ENCODE measurements at places on chromosomes 3 and 15.
A peak's percentile ranks its signal among the peaks of the same experiment; 100 is the strongest.

DNA sequence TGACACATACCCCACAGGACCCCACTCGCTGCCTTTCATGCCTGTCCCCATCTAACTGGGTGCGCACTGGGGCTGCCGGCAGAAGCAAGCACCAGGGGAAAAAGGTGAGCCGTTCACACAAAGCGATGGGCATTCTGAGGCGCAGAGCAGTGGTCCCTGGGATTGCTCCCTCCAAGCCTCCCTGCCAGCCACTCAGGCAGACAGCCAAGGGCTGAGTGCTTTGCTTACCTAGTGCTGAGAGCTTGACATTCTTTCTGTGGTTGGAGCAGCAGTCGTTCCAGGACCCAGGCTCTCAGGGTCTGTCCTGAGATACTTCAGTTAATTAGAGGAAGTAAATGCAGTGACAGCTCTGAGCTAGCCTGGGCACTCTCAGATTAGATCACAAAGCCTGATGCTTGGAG lies 5.7 kb downstream of the ESYT3 start:
- no peak for DNase-seq

GRCh38 chr3:139607257-139608107 lies 67.9 kb upstream of the RBP1 start:
- DNase-seq, result no peak

- DNase-seq, result no peak
Observed at GRCh38 chr3:112546216-112546759, 15.5 kb downstream of the ATG3 start.

DNA sequence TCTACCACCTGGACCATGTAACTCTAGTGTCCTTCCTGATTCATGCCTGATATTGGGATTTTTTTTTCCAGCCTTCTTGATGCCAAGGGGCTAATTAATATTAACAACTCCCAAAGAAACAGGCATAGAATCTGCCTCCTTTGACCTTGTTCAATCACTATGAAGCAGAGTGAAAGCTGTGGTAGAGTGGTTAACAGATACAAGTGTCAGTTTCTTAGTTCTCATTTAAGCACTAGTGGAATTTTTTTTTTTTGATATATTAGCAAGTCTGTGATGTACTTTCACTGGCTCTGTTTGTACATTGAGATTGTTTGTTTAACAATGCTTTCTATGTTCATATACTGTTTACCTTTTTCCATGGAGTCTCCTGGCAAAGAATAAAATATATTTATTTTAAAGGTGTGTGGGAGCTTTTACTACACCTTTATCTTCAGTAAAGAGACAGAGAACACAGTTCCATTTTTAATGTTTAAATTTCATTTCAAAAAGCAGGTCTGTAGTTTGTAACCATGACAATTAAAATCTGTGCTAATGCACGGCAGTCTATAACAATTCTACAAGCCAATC lies 67.1 kb downstream of the TOP2B start:
- DNase-seq, result no peak

- peak; percentile 31 for DNase-seq
Observed at GRCh38 chr3:165254812-165255211, 58.6 kb upstream of the SLITRK3 start.

- DNase-seq, result no peak
Observed at GRCh38 chr15:78129077-78129750, 2.0 kb downstream of the CIB2 start.

GRCh38 chr3:104526901-104527401 lies 839.8 kb upstream of the ALCAM start:
- no peak for DNase-seq

DNA sequence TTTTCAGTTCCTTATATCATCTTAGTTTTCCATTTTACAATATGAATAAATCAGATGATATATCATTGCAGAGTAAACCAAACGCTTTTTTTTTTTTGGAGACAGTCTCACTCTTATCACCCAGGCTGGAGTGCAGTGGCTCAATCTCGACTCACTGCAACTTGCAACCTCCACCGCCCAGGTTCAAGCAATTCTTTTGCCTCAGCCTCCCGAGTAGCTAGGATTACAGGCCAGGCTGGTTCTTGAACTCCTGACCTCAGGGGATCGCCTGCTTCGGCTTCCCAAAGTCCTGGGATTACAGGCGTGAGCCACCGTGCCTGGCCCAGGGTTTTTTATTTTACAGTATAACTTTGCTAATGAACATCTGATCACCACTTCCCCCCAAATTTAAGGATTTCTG lies 5.9 kb upstream of the EBLN2 start:
- DNase-seq, result no peak

DNA sequence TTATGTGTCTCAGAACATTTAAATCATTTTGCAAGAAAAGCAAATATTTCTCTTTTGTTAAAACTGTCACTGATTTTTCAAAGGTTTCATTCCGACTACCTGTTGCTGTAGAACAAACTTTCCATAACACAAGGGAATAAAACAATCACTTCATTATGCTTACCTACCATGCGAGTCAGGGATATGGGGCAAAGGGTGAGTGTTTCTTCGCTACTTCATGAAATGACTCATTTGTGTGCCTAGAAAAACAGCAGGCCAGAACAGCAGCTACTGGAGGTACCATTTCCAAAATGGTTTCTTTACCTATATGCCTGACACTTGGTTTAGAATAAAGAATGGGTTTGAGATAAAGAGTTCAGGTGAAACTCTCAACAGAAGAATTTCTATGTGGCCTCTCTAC lies 712.5 kb downstream of the PLOD2 start:
- no peak for DNase-seq

- no peak for DNase-seq
Observed at GRCh38 chr3:30626443-30627180, 20.2 kb downstream of the TGFBR2 start.

GRCh38 chr15:90349072-90349471 lies 3.0 kb upstream of the ZNF774 start:
- no peak for DNase-seq

- no peak for DNase-seq
Observed at GRCh38 chr15:67188551-67189218, 65.8 kb downstream of the AAGAB start.

GRCh38 chr15:96448923-96449322 lies 118.4 kb downstream of the NR2F2 start:
- DNase-seq, result no peak

GRCh38 chr15:57541805-57542504 lies 49.7 kb upstream of the MYZAP start:
- DNase-seq, result peak; percentile 39

DNA sequence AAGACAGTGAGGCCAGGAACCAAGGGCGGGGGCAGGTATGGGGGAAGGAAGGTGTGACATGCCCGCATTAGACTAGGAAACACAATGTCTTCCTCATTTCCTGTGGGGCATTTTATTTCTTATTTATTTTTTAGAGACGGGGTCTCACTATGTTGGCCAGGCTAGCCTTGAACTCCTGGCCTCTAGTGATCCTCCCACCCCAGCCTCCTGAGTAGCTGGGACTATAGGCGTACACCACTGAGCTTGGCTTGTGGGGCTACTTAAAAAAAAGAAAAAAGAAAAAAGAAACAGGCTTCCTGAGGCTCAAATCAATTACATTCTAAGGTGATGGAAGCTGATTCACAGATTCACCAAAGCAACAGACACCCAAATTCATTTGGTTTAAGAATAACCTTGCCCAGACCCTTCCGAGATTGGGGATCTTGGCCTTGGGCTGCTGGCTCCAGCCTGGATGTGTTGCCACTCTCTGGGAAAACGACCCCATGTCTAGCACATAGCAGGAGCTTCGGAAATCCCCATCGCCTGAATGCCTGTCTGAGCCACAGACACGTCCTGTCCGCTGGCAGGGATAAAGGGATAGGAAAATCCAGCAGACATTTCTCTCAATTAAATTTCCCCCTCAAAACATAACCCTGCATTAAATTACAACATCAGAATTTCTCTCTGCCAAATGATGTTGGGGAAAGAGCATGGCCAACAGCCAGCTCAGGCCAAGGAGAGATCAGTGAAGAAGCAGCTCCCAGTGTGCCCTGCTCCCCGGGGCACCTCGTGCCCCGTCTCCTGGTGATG lies 13.0 kb downstream of the CPN2 start:
- DNase-seq, result no peak

DNA sequence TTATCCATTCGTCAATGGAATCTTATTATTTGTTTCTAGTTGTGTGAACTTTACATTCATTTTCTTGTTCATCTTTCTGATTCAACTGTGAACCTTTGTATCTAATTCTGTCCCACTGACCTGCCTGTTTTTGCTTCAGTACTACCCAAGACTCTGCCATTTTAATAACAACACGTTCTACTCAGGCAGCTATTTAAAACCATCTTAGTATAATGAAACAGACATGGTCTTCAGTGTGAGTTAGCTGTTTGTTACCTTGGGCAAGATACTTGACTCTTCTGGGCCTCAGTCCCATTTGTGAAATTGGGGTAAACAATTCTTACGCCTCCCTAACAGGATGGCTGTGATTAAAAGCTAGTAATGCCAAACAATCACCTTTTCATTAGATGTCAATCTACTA lies 1.6 kb downstream of the BTBD1 start:
- DNase-seq, result no peak

DNA sequence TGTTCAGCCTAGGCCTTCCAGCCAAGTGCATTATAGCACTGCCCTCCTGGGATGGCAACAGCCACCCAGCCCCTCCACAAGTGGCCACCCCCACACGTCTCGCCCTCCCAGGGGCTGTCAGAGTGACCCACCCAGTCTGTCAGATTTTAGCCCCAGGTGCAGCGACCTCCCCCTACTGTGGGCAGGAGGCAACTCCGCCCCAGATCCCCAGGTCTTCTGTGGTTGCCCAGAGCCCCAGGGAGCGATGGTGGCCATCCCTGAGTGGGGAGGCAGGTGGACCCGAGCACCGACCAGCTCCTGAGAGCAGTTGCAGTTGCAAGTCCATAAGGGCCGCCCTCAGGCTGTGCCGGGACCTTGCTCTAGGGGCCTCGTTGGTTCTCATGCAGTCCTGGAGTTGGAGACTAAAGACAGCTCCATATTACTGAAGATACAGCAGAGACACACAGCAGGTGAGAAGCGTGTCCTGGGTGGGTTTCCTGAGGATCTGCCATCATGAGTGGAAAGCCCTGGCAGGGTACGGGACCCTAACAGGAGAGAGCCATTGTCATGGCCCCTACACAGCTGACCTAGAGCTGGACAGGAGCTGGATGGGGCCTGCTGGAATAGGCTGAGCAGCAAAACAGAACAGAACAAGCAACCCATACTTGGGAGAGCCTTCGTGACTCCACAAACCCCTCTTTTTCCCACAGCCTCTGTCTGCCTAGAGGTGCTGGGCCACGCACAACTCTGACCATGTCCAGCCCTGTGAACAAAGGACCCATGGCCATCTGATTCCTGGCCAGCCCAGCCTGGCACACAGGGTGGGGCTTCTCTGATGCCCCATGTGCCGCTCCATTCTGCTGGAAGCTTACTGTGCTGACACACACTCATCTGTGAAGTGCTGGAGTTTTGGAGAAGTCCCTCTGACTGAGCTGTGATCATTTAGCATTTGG lies 110.3 kb upstream of the ALDH1A3 start:
- no peak for DNase-seq

- DNase-seq, result no peak
Observed at GRCh38 chr3:61442696-61443095, 118.7 kb upstream of the PTPRG start.

DNA sequence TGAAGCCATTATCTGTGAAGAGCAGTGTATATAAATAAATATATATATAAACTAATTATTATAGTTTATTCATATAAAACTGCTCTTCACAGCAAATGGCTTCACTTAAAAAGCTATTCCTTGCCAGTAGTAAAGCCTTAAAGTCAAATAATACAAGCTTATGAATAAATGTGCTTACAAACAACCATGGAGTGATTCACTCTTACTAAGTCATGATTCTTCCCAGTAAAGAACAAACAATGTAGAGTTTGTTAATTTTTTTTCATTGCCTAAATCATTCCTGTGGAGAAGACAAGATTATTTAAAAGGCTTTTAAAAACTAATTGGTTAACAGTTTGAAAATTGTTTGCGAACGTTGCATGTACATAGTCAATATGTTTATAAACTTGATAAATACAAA lies 140.7 kb downstream of the PLCH1 start:
- no peak for DNase-seq

GRCh38 chr3:139935016-139935865 lies at the start of gene CLSTN2:
Gene CLSTN2, plus strand, starts transcription at chr3:139935185.
- DNase-seq, result peak; percentile 94

GRCh38 chr3:181711325-181712135 lies at the start of gene SOX2:
Gene SOX2, plus strand, starts transcription at chr3:181711925. Its CDS starts 436 bp downstream, at chr3:181712361.
- DNase-seq, result peak; percentile 100

- DNase-seq, result no peak
Observed at GRCh38 chr3:152195206-152195605, 73.5 kb upstream of the MBNL1 start.

GRCh38 chr15:100781061-100781960 lies 98.3 kb upstream of the ALDH1A3 start:
- DNase-seq, result no peak

DNA sequence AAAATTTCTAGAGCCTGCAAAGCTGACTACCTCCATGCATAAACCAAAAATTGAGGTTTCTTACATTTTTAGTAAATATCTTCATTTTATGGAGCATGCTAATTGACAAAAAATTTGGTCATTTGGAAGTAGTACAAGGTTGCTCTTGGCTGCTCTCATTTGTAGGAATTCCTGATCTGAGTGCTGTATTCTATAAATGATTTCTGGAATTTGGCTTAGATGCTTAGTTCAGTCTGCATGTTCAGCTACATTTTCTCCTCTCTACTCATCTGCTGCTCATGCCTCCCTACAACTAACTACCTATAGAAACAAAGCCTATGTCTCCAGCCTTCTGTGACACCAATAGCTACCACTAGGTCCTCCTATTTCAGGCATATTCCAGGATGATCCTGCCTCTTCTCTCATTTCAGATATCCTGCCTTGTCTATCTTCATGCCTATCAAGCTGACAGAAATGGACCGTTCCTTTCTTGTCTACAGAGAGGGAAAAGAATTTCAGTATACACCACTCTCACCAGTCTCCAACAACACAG lies 901.1 kb downstream of the TBL1XR1 start:
- DNase-seq, result peak; percentile 10

DNA sequence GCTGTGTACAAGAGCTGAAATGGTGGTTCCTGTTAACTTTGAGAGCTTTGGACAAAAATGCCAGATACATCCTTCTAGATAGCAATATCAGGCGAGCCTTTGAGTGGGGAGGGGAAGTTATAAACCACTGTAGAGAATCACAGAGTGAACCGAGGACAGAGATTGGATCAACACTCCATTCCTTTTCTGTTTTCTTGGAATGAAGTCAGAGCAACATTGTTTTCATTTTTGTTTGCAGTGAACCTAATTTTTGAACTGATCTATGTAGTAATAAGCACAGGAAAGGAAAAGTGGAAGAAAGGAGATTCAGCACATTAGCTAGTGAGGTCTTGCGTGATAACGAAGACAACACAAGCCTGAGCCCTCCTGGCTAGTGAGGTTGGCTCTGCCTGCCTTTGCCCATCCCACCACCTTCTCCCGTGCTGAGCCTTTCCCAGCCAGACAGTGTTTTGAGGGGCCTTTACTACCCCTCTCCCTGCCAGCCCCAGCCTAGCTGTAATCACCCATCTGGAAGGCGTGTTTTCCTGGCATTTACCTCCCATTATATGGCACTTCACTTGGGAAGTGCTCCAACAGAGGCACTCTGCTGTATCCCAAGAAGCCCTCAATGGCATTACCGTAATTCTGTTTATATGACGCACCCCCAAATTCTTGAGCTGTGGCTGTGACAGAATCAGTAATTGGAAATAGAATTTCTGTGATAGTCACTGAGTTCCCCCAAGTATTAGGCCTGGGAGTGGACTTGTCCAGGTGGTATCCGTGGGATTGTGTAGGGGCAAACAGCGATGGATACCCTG lies 129.8 kb downstream of the CACNA1D start:
- DNase-seq, result no peak

Data from NCI-H146 (cell line).